ENCODE measurements at places on chromosomes 12 and 14. TPM values are rescaled to one million over a fixed set of nuclear protein-coding genes. Genes with fewer than 3 reads are reported as not detected.

GRCh38 chr12:62632411-62632918, 165.8 kb downstream of the MON2 start:
- DNase-seq: no peak
- no peak overlapping the region for H3K27ac ChIP-seq
- no peaks in the 10 kb centered on the region for H3K36me3 ChIP-seq
- peak overlapping the region; percentile 87 for H3K4me3 ChIP-seq

GRCh38 chr14:85856430-85856829, 326.5 kb downstream of the FLRT2 start:
- H3K4me3 ChIP-seq: no peak overlapping the region
- H3K36me3 ChIP-seq: no peaks in the 10 kb centered on the region
- H3K4me1 ChIP-seq: peaks cover 4% of the 10 kb centered on the region
- H3K27ac ChIP-seq: no peak overlapping the region

- H3K4me3 ChIP-seq: peak overlapping the region; percentile 52
- peaks cover 7% of the 10 kb centered on the region for H3K36me3 ChIP-seq
- H3K27me3 ChIP-seq: no peaks in the 10 kb centered on the region
- H3K27ac ChIP-seq: peak overlapping the region; percentile 77
Measured at GRCh38 chr14:68942296-68943035, 36.6 kb downstream of the ACTN1 start.

- H3K27me3 ChIP-seq: no peaks in the 10 kb centered on the region
- peaks cover 37% of the 10 kb centered on the region for H3K4me1 ChIP-seq
- peak overlapping the region; percentile 36 for H3K4me3 ChIP-seq
Measured at GRCh38 chr14:100303925-100304324, 2.3 kb downstream of the SLC25A29 start.

- H3K27ac ChIP-seq: no peak overlapping the region
- no peak for DNase-seq
- H3K36me3 ChIP-seq: no peaks in the 10 kb centered on the region
Measured at GRCh38 chr14:58631732-58632131, 6.0 kb upstream of the DACT1 start.

DNA sequence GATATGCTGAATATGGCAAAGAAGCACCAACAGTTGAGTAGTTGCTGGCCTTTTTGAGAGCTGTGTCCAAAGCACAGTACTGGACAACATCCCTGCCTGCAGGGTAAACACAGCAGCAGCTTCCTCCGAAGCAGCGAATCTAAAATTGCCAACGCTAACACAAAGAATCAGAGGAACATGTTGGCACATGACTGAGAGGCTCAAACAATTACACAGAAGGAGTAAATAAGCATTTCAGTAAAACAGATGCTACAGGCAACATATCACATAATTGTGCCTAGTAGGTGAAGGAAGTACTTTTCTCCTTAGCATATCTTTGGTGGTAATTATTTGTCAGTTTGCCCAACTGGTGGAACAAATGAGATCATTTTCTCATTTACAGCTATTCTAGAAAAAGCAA, 52.1 kb downstream of the KICS2 start:
- peaks cover 9% of the 10 kb centered on the region for H3K4me1 ChIP-seq
- DNase-seq: no peak
- no peak overlapping the region for H3K4me3 ChIP-seq

GRCh38 chr12:109947521-109947920, 47.4 kb downstream of the TCHP start:
- no peak for DNase-seq
- no peak overlapping the region for H3K4me3 ChIP-seq
- peaks cover 45% of the 10 kb centered on the region for H3K4me1 ChIP-seq
- peaks cover 23% of the 10 kb centered on the region for H3K36me3 ChIP-seq
- no peak overlapping the region for H3K27ac ChIP-seq
- no peaks in the 10 kb centered on the region for H3K27me3 ChIP-seq

DNA sequence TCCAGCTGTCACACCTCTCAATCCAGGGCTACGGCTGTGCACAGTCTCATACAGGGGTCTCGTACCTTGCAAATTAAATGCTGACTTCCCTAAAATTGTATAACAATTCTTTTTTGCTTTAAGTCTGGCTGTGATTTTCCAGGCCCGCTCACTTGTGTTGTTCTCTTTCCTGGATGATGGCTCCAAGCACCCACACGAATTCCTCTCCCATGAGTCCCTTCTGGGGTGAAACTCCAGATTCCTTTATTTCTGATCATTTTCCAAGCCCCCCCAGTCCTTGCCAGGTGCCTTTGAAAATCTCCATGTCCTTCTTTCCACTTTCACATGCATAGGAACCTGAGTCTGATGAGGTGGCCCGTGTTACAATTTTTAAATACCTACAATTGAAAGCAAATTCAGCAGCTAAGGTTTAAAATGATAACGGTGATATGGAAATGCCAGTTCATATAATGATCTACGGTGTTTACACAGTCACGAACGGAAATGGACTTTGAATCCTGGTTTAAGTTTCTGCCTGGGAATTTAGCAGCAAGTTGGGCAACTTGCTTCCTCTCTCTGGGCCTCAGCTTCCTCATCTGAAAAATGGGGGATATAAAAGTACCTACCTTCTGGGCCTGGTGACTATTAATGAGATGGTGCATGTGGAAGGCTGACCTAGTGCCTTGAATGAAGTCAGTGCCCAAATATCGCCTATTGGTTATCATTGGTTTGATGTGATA, 85.5 kb downstream of the STAB2 start:
- H3K4me3 ChIP-seq: no peak overlapping the region
- no peaks in the 10 kb centered on the region for H3K27me3 ChIP-seq
- no peaks in the 10 kb centered on the region for H3K4me1 ChIP-seq
- H3K36me3 ChIP-seq: no peaks in the 10 kb centered on the region

DNA sequence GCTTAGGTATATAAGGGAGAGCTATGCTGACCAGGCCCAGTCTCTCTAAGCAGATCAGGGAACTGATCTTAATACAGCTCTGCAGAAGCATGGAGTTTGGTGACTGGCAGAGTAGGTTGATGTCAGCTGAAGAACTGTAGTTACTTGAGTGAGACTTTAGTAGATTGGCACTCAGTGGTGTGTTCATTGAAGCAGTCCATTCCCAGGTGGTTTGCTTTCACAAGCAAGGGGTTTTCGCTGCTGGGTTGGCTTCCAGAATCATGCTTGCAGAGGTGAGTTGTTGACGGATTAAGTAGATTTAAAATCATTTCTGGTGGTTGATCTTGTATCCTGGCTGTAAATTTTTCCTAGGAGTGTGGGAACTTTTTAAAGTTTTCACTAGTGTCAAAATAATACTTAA, 6.5 kb upstream of the DHRS7 start:
- no peaks in the 10 kb centered on the region for H3K36me3 ChIP-seq
- DNase-seq: no peak
- H3K4me3 ChIP-seq: no peak overlapping the region

- H3K27me3 ChIP-seq: peaks cover 93% of the 10 kb centered on the region
- H3K4me1 ChIP-seq: no peaks in the 10 kb centered on the region
- H3K27ac ChIP-seq: no peak overlapping the region
- no peak for DNase-seq
Measured at GRCh38 chr14:56816574-56817391, 6.5 kb upstream of the OTX2 start.

DNA sequence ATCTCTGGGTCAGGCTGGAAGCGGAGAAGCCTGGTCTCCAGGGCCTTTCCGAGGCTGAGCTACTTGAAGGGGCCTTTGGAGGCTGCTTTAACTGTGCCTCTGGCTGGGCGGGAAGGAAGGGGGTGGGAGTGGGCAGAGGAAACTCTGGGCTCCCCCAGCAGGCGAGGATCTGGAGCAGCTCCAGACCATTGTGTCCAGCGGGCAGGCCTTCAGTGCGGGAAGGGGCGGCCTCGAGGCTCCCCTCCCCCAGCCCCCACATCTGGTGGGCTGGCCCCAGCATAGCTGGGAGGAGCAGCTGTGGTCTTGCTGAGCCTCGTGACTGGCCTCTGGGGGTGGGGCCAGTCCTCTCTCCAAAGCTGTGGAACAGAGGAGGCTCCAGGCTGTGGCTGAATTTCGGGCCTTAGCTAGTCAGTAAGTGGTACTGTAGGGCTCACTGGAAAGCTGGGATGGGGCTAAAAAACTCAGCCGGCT, 3.4 kb downstream of the TAMALIN start:
- H3K4me1 ChIP-seq: peaks cover 25% of the 10 kb centered on the region
- peaks cover 36% of the 10 kb centered on the region for H3K27me3 ChIP-seq
- DNase-seq: peak; percentile 86
- peaks cover 10% of the 10 kb centered on the region for H3K36me3 ChIP-seq
- peak overlapping the region; percentile 59 for H3K4me3 ChIP-seq
- peak overlapping the region; percentile 46 for H3K27ac ChIP-seq

- H3K4me1 ChIP-seq: peaks cover 9% of the 10 kb centered on the region
- no peak for DNase-seq
- no peak overlapping the region for H3K27ac ChIP-seq
- no peak overlapping the region for H3K4me3 ChIP-seq
- H3K27me3 ChIP-seq: peaks cover 11% of the 10 kb centered on the region
Measured at GRCh38 chr12:31226639-31227038, 99.3 kb downstream of the SINHCAF start.

DNA sequence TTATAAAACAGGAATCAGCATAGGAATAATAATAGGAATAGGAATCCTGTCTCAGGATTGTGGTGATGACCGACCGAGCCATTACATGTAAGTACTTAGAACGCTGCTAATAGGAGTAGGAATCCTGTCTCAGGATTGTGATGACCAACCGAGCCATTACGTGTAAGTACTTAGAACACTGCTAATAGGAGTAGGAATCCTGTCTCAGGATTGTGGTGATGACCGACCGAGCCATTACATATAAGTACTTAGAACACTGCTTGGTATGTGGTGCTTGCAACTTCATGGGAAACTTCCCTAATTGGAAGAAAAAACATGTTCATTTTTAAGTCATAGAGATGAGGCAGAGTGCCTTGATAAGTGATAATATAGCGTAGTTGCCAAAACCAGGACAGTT, 30.0 kb downstream of the ELK3 start:
- H3K36me3 ChIP-seq: peaks cover 3% of the 10 kb centered on the region
- H3K27me3 ChIP-seq: no peaks in the 10 kb centered on the region
- H3K27ac ChIP-seq: no peak overlapping the region
- DNase-seq: no peak
- no peak overlapping the region for H3K4me3 ChIP-seq

DNA sequence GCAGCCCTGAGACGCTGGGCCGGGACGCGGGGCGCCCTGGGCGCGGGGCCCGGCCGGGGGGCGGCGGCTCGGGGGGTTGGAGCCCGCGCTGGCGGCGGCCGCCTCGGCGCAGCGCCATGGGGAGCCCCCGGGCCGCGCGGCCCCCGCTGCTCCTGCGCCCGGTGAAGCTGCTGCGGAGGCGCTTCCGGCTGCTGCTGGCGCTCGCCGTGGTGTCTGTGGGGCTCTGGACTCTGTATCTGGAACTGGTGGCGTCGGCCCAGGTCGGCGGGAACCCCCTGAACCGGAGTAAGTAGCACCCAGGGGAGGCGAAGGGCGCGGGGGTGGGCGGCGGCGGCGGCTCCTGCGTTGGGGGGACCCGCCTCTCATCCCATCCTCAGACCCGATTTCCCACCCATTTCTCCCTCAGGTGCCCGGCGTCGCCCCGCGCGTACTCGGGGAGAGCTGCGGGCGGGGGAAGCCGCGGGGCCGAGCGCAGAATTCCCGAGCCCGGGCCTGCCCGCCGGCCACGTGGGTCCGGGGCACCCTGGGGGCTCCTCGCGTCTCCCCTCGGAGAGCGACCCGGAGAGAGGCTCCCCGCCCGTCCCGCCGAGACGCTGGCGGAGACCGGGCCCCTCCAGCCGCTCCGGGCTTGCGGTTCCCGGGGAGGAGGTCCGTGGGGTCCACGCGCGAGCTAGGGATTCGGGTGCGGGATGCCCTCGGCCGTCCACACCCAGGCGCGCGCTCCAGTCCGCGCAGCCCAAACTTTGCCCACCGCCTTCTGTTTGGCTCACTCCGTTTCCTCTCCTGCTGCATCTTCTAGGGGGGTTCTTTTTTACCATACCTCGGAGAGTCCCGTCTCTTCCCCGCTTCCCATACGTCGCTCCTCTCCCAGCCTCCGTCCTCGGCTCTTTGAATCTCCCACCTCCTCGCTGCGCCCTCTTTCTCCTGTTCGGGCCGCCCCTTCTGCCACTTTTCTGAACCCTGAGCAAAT, 807 bp downstream of the B4GALNT3 start:
- H3K27ac ChIP-seq: peak overlapping the region; percentile 90
- no peak for DNase-seq
- H3K4me1 ChIP-seq: peaks cover 26% of the 10 kb centered on the region
- peak overlapping the region; percentile 91 for H3K4me3 ChIP-seq
- no peaks in the 10 kb centered on the region for H3K36me3 ChIP-seq
- H3K27me3 ChIP-seq: peaks cover 82% of the 10 kb centered on the region

- no peak overlapping the region for H3K27ac ChIP-seq
- no peak for DNase-seq
- H3K27me3 ChIP-seq: peaks cover 32% of the 10 kb centered on the region
- no peaks in the 10 kb centered on the region for H3K36me3 ChIP-seq
Measured at GRCh38 chr12:66196806-66197205, 7.8 kb downstream of the IRAK3 start.

DNA sequence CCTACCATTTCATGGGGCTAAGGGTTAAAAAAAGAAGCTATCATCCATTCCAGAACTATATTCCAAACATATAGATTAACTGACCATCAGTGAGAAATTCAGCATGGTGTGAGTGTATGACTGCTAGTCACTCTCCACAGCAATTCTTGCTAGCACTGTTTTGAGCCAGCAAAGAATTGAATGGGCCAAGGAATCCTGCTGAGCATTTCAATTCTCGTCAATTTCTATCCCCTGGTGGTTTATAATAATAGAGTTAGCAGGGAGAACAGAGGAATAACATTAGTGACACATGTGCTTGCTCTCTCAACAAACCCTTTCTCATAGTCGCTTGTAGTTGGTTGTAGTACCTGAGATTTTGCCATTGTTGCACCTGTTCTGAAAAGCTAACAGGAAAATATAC, 7.2 kb downstream of the MBIP start:
- H3K36me3 ChIP-seq: peaks cover 30% of the 10 kb centered on the region
- no peak overlapping the region for H3K27ac ChIP-seq

GRCh38 chr14:104462651-104463630, 116.6 kb upstream of the C14orf180 start:
- peaks cover 86% of the 10 kb centered on the region for H3K27me3 ChIP-seq
- H3K4me1 ChIP-seq: peaks cover 9% of the 10 kb centered on the region
- no peak overlapping the region for H3K27ac ChIP-seq
- H3K4me3 ChIP-seq: peak overlapping the region; percentile 34
- no peaks in the 10 kb centered on the region for H3K36me3 ChIP-seq

DNA sequence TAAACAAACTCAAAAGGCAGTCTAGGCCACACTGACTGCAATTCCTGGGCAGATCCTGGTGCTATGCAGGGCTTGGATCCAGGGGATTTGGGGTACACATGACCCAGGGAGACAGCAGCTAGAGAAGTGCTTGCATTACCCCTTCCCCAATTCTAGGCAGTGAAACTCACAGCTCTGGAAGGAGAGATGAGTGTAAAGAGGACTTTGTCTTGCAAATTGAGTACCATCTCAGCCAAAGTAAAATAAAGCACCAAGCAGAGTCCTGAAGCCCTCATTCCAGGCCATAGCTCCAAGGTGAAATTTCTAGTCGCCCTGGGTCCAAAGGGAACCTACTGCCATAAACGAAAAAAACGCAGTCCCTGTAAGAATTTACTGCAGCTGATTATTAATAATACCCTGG, 644.9 kb upstream of the FLRT2 start:
- H3K27ac ChIP-seq: no peak overlapping the region
- H3K4me1 ChIP-seq: no peaks in the 10 kb centered on the region
- H3K4me3 ChIP-seq: no peak overlapping the region
- no peak for DNase-seq

- no peak overlapping the region for H3K27ac ChIP-seq
- peak overlapping the region; percentile 84 for H3K4me3 ChIP-seq
- no peaks in the 10 kb centered on the region for H3K36me3 ChIP-seq
- H3K4me1 ChIP-seq: peaks cover 14% of the 10 kb centered on the region
Measured at GRCh38 chr14:95518045-95518751, 1.7 kb upstream of the SYNE3 start.

The SYCP3 gene
- not detected for total RNA-seq

The REP15 gene
- total RNA-seq: 3.4 TPM

The RPL10L gene
- not detected for total RNA-seq

The SLC25A47 gene
- not detected for total RNA-seq

The LGR5 gene
- 1.4 TPM for total RNA-seq

The CLEC2D gene
- total RNA-seq: 9.2 TPM

The MYF6 gene
- total RNA-seq: 1.4 TPM
